ELR (cell line): ENCODE measurements at places on chromosomes 7 and 10.

DNA sequence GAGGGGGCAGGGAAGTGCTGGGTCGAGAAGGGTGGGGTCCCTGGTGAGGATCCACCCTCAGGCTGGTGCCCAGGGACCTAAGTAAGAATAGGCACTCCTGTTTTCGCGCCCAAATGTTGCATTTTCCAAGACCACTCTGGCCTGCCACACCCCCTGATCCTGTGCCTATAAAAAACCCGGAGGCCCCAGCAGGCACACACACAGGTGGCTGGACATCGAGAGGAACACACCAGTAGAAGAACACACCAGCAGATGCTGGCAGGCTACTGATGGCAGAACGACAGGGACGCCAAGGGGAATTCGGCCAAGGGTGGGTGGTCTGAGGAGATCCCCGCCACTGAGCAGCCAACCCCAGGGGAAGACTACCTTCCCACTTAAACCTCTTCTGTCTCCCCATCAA, 633.9 kb upstream of the POT1 start:
- no peak for DNase-seq

DNA sequence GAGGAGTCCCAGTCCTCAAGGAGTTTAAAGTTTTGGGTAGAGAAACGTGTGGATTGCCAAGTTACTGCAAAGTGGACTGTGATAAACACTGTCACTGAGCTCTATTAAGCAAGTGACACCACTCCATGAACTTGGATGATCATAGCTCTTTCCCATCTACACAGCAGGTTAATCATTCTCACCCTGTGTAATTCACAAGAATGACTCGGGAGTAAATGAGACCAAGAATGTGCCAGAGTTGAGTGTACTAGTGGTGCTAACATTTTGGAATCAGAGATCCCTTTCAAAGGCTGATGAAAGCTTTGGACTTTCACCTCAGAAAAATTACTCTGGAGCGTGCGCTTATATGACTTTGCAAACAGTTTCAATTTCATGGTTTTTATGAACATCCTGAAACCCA, 80.8 kb downstream of the RBM20 start:
- DNase-seq = no peak

DNA sequence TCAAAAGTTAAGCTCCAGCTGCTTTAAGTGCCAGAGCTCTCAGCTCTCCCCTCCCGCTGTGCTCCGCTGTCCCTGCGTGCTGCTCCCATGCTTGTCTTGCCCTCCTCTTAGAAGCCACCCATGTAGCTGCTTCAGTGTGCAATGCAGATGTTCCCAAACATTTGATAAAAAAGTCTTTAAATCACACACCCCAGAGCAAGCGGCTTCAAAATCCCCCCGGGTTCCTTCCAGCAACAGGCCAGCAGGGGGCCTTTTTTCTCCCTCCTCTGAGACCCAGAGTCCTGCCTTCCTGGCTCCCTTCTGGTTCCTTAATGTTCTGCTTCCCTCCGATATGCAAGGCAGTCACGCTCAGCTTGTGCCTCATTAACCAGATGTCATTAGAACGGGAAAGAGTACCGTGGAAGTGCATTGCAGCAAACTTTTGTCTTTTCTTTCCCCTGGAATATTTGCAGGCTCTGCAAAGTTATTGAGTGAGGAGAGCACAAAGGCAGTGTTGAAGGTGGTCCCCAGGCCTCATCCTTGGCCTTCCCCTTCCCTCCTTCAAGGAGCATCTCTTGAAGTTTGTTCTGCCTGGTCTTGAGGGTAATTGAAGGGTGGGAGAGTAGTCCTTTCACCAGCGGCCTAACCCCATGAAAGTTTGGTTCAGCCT, 25.5 kb downstream of the LDB3 start:
- peak; percentile 69 for DNase-seq

GRCh38 chr7:155974186-155974897, 162.1 kb upstream of the SHH start:
- no peak for DNase-seq

- no peak for DNase-seq
Observed at GRCh38 chr7:52720856-52721255, 314.6 kb upstream of the POM121L12 start.

DNA sequence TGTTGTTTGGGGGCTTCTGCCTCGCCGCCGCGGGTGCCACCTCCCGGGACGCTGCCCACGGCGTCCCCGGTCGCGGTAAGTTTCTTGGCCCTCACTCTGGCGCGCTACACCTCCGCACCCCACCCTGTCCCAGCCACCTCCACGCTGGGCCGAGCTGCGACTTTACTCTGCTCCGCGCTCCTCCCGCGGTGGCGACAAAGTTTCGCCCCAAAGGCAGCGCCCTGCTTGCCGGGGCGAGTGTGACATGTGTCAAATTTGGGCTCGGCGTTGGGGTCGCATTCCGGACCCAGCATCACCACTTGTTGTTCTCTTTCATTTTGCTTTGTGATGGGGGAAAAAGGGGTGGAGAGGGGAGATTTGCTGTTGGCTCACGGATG, 167.7 kb upstream of the PPP1R3A start:
- peak; percentile 26 for DNase-seq

DNA sequence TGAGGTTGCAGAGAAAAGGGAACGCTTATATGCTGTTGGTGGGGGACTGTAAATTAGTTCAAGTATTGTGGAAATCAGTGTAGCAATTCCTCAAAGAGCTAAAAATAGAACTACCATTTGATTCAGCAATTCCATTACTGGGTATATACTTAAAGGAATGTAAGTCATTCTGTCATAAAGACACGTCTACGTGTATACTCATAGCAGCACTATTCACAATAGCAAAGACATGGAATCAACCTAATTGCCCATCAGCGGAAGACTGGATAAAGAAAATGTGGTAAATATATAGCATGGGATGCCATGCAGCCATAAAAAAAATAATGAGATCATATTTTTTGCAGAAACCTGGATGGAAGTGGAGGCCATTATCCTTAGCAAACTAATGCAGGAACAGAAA, 100.0 kb upstream of the NPSR1 start:
- DNase-seq = no peak

DNA sequence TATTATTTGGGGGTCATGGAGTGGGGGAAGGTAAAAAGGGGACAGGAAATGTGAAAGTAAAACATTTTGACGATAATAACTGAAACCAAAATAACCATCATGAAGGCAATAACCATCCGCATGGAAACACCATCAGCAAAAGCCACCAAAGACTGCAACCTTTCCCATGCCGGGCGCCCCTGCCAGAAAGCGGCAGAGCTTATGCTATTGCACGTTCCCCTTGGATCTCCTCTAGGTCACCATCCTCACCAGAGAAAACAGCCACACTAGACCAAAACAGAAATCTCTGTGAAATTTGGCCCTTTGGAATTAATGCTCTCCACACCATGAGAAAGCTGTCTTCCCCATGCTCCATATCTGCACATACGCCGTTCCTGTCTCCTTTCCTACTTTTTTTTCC, 31.1 kb downstream of the DRGX start:
- no peak for DNase-seq
